ENCODE measurements at places on chromosomes 3 and 15.

GRCh38 chr3:171187706-171188290, 161.3 kb upstream of the SLC2A2 start:
- no peak for DNase-seq

GRCh38 chr15:40785814-40786213, 16.0 kb downstream of the C15orf62 start:
- DNase-seq: no peak

GRCh38 chr15:91100814-91101607, 954 bp downstream of the SV2B start:
- DNase-seq: no peak

DNA sequence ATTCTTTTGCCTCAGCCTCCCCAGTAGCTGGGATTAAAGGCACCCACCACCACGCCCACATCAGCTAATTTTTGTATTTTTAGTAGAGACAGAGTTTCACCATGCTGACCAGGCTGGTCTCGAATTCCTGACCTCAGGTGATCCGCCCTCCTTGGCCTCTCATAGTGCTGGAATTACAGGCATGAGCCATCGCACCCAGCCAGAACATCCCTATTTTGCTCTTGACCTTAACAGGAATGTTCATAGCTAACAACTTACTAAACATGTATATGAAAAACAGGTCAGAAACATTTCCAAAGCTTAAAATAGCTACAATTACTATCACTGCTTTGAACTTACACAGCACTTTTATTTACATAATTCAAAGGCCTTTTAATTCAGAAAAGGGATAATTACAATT, 33.7 kb downstream of the UQCC5 start:
- no peak for DNase-seq

DNA sequence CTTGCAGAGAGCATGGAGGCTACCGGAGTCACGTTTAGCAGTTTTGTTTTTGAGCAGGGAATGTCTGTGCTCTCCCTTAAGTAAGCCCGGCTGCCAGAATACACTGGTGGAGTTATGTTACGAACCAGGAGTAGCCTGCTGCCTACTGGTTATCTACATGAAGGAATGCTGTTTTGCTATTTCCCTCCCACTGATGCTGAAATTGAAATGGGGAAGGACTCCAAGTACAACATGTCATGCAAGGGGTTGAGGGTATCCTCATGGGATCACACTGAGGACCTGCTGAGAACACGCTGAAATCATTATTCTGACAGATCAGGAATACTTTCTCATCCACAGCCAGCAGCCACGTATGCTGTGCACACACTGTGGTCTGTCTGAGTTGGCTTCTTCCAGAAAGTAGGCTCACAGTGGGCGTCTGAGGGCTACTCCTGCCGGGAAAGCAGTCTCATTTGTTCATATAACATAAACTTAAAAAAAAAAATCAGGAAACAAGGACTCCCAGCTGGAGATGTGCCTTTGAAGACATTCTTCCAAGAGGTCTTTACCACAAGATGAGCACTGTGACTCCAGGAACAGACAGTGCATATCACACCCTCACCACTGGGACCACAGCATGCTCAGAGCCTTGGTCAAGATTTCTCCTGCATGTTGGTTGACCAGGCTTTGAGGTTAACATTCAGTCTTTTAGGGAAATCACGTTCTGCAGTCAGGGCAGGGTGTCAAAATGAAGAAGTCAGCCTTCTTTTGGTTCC, 300.4 kb upstream of the RASGRP1 start:
- peak; percentile 65 for DNase-seq

GRCh38 chr15:25700916-25701315, 162.2 kb downstream of the ATP10A start:
- DNase-seq: no peak

GRCh38 chr3:121659586-121659985, 1.1 kb downstream of the HCLS1 start:
- no peak for DNase-seq

DNA sequence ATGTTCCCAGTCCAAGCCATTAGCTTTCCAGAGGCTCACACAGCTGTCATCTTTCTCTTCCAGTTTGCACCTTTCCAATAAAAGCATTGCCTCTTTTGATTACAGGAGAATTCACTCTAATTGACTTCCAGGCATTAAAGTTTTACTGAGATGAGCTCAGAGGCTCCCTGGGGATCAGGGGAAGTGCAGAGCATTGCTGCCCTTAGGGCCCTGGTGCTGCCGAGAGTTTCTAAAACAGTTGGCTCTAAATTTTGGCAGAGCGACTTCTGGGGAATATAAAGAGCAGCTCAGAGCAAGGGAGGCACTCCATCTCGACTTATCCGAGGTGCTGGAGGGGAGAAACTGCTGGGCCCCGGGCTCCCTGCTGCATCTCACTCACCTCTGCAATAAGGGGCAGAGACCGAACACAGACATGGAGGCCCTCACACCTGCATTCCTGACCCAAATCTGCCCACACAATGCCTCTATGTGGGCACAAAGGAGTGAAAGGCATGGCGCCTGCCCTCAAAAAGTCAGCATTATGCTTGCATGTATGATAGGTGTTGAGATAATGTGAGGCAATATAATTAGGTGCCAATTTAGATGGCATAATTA, 61.7 kb downstream of the SCN11A start:
- no peak for DNase-seq

DNA sequence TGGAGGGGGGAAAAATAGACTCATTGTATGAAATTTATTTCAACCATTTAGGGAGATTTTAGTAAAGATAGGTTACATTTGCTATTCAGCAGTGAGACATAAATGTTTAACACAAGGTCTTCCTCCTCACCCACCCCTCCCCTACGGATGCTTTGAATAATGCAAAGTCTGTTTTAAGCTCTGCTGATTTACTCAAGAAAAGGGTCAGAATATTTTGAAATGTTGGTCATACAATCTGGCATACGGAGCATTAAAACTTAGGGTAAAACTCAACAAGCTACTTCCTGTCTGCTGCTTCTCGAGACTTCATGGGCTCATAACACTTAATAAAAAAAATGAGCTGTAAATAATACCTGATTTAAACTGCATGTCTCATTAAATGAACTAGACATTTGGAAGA, 156.3 kb downstream of the WNT5A start:
- no peak for DNase-seq

GRCh38 chr3:167318996-167319615, 61.0 kb downstream of the ZBBX start:
- DNase-seq: no peak

DNA sequence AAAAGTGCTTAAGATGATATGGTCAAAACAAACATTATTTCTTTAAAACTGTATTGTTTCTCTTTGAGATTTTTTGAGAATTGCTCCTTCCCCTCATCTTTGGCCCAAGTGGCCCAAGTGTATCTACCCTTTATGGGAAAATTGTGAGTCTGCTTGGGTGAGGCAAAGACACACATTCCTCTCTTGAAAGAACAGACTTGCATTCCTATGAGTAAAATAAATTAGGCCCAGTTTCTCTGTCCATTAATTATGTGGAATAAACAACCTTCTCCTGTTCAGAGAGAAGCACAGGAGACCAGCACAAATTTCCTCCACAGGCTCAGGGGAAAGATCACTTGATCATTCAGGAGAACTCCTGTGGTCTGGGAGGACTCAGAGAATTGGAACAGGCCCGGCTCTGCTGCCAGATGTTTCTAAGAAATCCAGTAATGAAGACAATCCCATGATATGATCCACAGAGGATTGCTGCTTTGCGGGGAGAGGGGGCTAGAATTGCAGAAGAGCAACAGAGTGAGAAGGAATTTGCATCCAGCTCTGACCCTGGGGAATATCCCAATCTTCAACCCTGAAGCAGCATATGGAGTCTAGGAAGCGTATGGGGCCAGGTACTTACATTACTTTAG, 53.8 kb upstream of the BOC start:
- no peak for DNase-seq

- no peak for DNase-seq
Observed at GRCh38 chr3:187610981-187611511, 59.1 kb downstream of the SST start.

DNA sequence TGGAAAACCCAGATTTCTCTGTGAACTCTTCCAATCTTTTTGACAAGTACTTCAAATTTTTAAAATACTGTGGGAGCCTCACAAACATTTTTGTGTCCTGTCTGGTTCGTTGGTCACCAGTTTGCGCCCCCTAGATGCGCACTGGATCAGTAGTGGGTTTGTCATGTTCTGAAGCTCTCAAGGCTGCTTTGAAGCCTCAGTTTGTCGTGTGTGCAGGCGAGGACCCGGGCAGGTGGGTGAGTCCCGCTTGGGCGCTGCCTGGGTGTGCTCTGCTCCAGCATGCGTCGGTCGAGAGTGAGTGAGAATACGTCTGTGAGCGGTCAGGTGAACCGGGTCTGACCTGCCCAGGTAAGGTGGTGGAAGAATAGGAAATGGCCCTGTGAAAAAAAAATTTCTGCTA, 17.3 kb upstream of the AEN start:
- DNase-seq: no peak

DNA sequence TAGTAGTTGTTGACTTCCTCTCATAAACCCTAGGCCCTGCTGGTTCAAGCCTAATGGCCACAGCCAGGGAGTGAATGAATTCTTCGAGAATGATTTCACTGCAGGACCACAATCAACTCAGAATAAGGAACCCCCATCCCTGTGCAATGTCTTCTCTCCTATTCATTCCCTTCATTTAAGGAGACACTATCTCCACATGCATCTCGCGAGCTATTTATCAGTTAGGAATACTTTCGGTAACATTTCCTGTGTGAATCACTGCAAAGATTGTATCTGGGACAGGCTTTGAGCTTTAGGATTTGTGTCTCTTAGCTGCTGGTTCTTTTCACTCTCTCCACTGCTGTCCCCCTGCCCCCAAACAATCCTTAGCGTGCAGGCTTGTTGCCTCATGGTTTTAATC, 94.4 kb downstream of the MYLK start:
- DNase-seq: no peak

GRCh38 chr3:186788482-186789370, 5.3 kb downstream of the EIF4A2 start:
- DNase-seq: no peak

GRCh38 chr3:100577382-100578008, 31.9 kb upstream of the ADGRG7 start:
- DNase-seq: no peak

DNA sequence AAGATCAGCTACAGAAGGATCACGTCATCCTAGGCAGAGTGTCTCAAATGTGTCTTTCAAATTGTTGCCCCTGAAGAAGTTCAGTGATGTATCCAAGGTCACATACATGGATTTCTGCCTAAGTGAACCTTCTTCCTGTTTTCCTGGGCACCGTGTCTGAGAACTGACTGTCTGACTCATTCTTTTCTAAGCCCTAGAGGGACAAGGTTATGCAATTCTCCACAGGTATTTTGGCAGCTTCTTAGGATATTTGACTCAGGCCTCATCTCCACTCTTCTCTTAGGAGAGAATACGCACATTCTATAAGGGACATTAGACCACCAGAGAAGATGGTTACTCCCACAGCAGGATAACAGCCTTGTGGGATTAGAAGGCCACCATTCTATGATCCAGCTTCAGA, 391.9 kb upstream of the THBS1 start:
- DNase-seq: no peak

DNA sequence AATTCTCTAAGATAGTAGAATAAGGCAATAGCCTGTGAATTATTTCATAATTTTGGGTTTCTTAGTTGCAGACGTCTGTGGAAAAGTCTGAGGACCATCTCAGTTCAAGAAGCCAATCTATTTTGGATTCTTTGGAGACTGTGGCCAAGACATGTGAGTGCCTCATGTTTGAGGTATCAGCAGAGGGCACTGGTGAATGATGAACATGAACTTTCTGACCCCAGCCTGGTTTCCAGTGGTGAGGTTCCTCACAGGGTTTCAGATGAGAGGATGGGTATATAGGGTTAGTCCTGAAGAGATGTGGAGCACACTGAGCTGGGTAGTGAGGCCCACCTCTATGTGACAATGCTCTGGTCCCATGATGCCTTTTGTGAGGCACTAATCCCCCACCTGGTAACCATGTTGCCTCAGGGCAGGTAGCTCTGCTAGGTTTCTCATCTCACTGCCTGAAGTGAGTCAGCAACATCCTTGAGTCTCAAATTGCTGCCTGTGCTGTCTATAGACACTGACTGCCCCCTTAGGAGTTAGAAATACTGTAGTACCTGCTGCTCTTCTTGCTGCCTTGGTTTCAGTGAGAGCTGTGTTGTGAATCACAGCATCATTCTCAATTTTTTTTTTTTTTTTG, 32.3 kb downstream of the C3orf62 start:
- DNase-seq: no peak

- no peak for DNase-seq
Observed at GRCh38 chr3:184669578-184669977, 42.3 kb downstream of the MAGEF1 start.

GRCh38 chr3:129330409-129330808, 51.7 kb downstream of the HMCES start:
- no peak for DNase-seq

DNA sequence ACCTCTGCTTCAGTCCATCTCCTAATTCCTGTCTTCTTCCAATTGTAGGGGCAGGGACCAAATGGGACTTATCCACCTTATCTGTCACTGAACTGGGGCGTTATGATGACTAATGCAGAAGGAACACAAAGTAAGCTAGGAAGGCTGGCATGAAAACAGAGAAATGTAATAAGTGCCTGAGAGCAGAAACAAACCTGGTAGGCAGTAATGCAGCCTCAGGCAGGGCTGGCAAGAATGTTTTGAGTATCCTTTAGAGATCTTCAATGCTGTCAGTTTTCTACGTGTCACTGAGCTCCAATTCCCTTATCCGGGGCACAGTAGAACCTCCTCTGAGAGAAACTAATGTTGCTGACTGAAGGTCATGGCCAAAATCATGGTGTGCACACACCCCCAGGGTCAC, 246.2 kb upstream of the TBL1XR1 start:
- DNase-seq: no peak

- no peak for DNase-seq
Observed at GRCh38 chr3:182327196-182327681, 466.1 kb upstream of the ATP11B start.

DNA sequence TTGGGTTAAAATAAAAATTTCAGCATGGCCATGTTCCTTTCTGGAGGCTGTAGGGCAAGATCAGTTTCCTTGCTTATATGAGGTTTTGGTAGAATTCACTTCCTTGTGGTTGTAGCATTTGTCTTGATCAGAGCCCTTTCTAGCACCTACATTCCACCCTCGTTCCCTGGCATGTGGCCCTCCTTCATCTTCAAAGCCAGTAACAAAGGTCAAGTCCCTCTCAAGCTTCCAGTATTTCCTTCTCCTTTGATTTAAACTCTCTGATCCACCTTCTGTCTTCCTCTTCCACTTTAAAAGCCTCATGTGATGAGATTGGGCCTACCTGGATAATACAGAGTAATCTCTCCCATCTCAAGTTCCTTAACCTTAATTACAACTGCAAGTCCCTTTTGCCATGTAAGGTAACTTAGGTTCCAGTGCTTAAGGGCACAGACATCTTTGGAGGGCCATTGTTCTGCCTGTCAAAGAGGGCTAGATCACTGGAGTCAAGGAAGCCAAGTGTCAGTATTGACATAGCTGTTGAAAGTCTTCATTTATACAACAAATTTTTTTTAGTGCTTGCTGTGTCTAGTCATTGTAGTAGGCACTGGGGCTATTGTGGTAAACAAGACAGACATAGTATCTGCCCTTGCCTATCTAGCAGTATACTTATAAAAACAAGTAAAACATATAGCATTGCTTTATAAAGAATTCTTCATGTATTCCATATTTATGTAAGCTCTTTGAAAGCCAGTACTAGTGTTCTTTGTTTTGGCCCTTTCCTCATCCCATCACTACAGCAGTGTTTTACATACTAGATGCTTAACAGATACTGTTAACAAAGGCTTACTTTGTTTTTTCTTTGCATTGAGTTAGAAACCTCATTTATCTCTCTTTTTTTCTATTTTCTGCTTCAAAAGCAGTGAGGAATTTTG, 40.7 kb downstream of the GLCE start:
- no peak for DNase-seq

All from ovary (tissue), 10 donors.